Effector memory CD8-positive, alpha-beta T cell (primary cell): ENCODE measurements at places on chromosomes 11 and 22.

DNA sequence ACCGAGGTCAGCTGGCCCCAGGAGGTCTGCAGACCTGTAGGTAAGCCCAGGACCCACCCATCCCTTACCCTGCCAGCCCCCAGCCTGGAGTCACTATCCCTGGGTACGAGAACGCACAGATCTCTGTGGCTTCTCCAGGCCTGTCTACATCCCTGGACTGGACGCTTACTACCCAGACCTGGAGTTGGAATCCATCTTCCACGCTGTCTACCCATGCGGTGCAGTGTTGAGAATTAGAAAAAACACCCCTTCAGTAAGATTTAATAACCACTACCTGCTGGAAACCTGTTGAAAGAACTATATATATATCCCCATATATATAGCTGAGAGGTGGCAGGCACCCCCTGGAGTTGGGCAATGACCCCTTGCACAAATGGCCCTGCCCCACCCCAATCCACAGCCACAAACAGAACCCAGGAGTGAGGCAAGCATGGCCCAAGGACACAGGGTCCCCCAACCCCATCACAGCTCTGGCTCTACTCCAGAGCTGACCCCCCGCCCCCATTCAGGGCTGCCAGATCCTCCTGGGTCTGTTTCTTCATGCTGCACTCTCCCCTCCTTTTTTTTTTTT, 17.7 kb upstream of the RGL4 start:
- DNase-seq = no peak

DNA sequence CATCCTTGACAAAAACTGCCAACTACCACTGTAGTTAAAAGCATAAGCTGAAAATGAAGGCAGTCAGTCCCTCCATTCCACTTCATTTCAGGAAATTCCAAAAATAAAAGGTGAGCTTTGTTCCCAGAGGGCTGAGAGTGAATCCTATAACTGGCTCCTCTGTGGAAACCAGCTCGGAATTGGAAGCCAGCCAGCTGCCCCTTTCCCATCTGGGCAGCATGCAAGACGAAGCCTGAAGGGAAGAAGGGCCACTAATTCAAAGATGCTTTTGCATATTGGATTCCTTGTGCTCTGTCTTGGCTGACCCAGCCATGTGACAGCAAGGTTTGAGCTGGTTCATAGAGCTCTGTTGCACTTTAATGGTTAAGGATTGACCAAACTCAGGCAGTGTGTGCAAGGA, 83.4 kb downstream of the ALX4 start:
- DNase-seq = no peak

DNA sequence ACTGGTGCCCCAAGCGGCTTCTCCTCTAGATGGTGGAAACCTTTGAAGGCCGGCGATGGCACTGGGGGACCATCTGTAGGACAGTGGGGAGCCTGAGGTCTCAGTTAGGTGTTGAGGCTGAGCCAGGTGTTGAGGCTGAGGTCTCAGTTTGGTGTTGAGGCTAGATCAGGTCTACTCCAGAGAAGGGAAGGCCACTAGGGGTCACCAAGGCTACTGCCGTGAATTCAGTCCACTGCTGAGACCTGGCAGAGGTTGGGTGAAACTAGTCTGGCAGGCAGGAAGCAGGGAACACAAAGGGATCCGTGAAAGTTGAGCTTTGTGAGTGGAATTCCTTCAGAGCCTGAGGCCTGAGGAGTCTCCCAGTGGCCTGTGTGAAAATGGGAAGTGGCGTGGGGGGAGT, 123.8 kb upstream of the FGF3 start:
- DNase-seq = no peak

DNA sequence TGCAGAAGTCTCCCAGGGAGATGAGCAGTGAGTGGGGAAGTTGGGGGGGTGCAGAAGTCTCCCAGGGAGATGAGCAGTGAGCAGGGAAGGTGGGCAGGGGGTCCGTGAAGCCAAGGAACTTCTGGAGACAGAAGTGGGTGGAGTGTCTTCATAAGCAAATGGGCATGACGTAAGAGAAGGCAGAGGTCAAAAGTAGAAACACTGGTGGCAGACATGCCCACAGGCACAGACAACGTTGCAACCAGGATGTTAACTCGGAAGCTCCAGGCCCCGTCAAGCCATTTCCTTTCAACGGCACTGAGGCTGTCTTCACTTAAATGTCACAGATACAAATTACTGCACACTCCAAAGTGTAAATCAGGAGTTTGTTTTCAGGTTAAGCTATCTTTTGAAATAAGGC, 186.1 kb downstream of the SHANK2 start:
- DNase-seq = no peak

DNA sequence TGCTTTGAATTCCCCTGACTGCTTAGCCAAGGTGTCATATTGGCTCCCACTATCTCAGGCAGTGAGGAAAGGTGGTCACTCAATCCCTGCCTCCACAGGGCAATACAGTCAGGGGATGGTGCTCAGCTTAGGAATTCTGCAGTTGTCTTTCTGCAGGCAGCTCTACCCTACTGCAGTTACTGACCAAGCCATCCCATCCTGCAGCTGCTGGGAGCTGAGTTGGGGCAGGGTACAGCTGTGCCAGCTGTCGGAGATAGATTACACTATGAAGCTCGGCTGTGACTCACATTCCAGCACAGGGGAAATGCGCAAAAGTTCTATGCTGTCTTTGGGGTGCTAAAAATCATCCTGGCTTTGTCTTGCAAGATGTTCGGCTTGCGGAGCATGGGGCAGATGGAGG, 4.4 kb upstream of the DAGLA start:
- DNase-seq = no peak

DNA sequence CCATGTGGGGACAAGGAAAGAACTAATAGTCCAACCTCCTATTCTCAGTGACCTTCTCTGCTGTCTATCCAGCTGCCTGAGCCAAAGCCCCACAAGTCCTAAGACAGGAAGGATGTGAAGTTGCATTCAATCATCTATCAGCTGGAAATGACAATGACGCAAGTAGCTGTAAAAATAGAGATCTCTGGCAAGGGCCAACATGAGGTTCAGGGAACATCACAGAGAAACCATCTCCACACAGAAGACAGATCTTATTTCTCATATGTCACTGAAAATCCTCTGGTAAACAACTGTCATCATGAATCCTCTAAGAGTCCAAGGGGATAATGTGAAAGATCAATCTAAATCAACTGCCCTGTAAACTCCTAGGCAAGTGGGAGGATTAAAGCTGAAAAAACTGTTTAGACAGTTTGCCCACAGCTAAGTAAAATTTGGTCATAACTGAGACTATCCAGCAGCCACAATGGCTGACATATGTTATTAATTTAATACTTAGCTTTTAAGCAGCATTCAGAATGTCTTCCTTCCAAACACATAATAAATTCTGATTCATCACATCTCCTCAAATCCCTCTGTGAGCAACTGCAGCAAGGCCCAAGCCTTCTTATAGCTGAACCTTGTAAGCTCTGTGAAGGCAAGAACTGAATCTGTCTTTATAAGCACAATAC, 52.1 kb downstream of the ALG9 start:
- DNase-seq = no peak

GRCh38 chr22:25403284-25403810, 161.1 kb upstream of the GRK3 start:
- DNase-seq = no peak

DNA sequence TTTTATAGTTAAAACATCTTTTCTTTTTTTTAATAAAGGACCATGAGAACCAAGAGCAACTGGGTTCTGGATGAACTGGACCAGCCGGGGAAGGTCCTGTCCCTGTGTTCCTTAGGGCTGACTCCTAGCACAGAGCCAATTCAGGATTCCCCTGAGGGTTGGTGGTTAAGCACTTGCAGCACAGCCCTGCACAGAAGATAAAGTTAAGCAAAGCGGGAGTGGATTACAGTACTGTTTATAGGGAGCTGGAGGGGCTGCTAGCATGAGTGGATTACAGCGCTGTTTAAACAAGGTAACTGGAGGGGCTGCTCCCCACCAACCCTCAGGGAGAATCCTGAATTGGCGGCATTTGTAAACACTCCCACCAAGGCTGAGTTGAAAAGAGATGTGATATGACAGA, 90.6 kb downstream of the CELSR1 start:
- DNase-seq = no peak

GRCh38 chr11:110858547-110858921, 146.3 kb upstream of the ARHGAP20 start:
- DNase-seq = no peak

GRCh38 chr11:2440646-2441045, 3.7 kb downstream of the TRPM5 start:
- DNase-seq = no peak

DNA sequence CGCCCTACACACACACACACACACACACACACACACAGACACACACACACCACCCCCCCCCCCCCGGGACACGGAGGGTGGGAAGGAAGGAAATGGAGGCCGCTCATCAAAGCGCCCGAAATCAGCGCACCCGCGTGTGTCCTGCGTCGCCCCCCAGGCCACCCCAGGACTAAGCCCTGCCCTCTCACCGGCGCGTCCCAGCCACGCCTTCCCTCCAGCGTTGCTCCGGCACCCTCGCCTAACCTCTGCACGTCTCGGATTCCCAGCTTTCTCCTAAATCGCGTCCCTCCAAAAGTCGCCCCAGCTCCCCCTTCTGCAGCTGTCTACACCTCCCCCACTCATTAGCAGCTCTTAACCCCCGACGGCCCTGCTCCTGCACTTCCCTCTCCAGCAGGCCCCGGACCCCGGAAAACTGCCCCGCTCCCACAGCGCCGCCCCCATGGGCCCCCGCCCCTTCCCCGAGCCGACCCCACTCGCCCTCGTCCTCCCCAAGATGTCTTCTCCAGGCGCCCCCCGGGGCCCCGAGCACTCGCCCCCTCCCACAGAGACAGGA, 557 bp downstream of the PACSIN2 start:
- peak; percentile 32 for DNase-seq

DNA sequence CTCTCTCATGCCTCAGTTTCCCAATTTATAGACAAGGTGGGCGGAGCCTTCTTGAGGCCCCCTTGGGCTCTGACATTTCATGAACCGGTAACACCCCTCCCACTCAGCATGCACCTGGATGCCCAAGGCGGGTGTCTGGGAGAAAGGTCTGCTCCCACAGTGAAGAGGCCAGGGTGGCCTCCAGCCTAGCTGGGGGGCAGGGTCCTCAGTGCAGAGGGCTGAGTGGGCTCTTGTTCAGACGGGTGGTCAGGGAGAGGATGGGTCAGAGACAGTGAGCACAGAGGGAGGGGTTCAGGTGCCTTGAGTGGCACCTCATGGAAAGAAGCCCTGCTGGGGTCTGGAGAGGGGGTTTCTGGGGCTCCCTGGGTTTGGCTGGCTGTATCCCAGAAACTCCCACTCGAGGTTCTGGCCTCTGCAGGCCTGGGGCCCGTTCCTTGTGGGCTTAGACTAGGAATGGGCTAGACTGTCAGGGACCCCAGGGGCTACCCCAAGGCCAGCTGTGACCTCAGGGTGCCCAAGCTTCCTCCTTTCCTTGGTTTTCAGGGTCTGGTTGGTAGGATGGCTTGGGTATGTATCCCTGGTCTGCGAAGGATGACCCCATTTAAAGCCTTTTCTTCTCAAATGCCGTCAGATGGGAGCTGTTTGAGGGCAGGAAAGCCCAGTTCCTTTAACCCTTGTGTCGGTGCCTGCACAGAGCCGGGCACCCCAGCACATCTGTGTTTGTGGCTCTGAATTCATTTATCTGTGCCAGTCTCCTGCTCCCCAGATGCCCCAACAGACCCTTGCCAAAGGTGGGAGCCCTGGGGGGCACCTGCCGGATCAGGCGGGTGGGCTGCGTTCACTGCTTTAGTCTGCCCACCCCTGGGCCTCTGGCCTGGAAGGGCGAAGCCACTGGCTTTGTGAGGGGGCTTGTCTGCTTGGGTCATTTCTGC, 1.2 kb downstream of the SYNGR1 start:
- DNase-seq = no peak

- DNase-seq = no peak
These were observed 114.9 kb upstream of the ALX4 start for GRCh38 chr11:44424841-44425240.

DNA sequence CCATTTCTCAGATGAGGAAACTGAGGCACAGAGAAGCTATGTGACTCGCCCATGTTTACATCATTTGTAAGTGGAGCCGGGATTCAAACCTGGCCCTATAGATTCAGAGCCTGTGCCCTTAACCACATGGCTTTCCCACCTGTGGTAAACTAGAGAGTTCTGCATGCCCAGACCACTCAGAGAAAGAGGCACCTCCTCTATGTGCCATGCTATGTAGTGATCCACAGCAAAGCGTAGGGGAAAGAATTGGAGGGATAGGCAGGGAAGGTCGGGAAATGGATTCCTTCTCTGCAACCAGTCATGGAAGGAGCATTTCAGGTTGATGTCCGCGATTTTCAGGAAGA, 15.4 kb upstream of the POU2AF2 start:
- DNase-seq = no peak

GRCh38 chr11:122099374-122100036, 16.5 kb downstream of the BLID start:
- DNase-seq = no peak

- DNase-seq = no peak
These were observed 25.0 kb upstream of the IGLL1 start for GRCh38 chr22:23604939-23605712.

GRCh38 chr11:130882138-130882551, 34.1 kb downstream of the SNX19 start:
- no peak for DNase-seq

DNA sequence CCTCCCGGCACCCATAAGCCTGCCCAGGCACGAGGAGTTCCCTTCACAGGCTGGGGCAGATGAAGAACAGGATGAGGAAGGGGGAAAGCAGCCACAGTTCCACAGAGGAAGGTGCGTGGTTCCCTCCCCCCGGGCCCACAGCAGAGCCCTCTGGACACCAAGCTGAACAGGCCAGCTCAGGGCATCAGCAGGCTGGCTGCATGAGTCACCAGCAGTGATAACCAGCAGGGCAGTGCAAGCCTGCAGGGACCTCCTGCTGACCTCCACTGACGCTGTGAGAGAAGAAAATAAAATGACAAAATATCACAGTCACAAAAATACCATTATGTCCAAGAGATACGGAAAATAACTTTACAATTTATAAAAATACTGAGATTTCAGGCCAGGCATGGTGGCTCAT, 11.5 kb downstream of the RTL6 start:
- no peak for DNase-seq

GRCh38 chr11:1692708-1693326, 4.2 kb upstream of the KRTAP5-6 start:
- no peak for DNase-seq

GRCh38 chr22:29208879-29209623, 3.4 kb downstream of the EMID1 start:
- DNase-seq = no peak

- DNase-seq = no peak
These were observed 3.3 kb upstream of the BACE1 start for GRCh38 chr11:117319214-117319840.

DNA sequence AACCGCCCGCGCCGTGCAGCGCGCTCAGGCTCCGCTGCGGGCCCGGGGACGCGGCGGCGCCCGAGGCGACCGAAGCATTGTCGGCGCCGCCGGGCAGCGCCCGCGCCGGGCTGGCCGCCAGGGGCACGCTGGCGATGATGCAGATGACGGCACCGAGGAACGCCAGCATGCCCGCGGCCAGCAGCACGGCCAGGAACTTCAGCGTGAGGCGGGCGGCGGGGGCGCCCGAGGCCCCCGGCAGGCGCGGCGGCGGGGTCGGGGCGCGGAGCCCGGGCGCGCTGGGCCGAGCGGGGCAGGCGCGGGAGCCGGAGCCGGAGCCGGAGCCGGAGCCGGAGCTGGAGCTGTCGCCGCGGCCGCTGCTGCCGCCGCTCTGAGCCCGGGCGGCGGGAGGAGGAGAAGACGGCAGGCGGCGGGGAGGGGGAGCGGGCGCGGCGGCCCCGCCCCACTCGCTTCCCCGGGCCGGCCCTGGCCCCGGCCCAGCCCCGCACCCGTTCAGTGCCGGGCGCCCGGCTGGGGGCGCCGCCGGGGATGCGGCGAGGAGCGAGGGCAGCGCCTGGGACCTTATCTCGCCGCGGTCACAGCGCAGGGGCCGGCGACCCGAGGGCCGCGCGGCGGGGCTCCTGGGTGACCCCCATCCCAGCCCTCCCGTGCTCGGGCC, at the start of gene NPTXR:
Gene NPTXR, minus strand, starts transcription at position 372 of the 658 bp plus-strand sequence.
- peak; percentile 24 for DNase-seq
